ENCODE measurements at places on chromosomes 7 and 10. TPM values are rescaled to one million over a fixed set of nuclear protein-coding genes. Genes with fewer than 3 reads are reported as not detected.

DNA sequence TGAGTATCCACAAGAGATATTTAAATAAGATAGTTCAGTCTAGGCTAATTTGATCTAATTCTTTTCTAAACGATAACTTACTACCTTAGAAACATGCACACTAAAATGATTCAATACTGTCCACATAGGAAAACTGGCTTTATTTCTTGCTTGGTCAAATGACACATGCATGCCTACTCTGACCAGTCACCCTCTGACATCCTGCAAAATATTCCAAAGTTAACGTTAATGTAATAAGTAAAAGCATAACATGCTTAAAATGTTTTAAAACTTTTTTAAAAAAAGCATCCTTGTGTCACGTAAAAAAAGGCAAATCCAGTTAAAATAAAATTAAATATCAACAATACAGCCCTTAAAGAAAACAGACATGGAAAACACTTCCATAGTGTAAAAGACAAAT lies 70.2 kb downstream of the UBE2H start:
- peaks cover 28% of the 10 kb centered on the region for H3K4me1 ChIP-seq
- no peak overlapping the region for H3K4me3 ChIP-seq
- no peak overlapping the region for H3K27ac ChIP-seq
- DNase-seq: no peak
- H3K36me3 ChIP-seq: no peaks in the 10 kb centered on the region

DNA sequence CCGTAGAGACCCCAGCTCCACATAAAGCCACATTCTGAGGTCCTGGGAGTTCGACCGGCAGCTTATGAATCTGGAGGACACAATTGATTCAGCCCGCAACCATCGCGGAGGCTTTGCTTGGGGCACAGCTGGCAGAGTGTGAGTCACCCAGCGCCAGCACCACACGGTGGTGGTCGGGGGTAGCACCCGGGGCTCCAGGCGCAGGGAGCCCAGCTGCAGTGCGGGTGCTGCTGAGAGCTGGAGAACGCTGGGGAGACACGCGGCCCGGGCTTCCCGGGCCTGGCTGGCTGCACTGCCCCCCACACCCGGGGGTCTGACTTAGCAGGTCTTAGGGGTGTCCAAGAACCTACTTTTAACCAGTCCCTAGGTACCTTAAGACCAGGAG lies 87.9 kb downstream of the PAXIP1 start:
- no peaks in the 10 kb centered on the region for H3K36me3 ChIP-seq
- DNase-seq: no peak
- H3K4me3 ChIP-seq: no peak overlapping the region
- peaks cover 26% of the 10 kb centered on the region for H3K27me3 ChIP-seq
- H3K27ac ChIP-seq: no peak overlapping the region

LDB3 gene
- 2.7 TPM for total RNA-seq

CRYGN gene
- total RNA-seq: not detected
